ENCODE measurements at places on chromosomes 2 and 18.

GRCh38 chr2:147917161-147917560 lies 72.3 kb downstream of the ACVR2A start:
- no peak for DNase-seq

GRCh38 chr2:128617029-128617590 lies 298.4 kb upstream of the HS6ST1 start:
- no peak for DNase-seq

DNA sequence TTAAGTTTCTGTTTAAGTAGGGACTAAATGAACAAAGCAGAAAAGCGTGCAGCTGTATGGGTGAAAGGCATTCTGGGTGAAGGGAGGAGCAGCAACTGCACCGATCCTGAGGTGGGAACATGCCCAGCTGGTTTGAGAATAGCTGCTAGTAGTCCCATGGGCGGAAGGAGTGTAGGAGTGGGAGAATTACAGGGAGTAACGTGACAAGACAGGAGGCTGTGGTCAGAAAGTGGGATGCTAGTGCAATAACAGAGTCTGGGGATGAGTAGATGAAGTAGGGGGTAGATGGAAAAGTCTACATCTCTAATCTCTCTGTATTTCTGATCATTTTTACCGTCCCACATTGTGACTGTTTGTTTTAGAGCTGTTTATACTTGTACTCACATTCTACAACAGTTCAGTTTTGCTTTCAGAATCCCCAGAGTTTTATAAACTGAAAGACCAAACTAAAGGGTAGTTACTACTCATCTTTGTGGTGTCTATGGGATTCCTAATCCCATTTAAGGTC lies 118.9 kb downstream of the LCLAT1 start:
- peak; percentile 45 for DNase-seq

- no peak for DNase-seq
These were observed 628 bp downstream of the GIGYF2 start for GRCh38 chr2:232697807-232698110.

DNA sequence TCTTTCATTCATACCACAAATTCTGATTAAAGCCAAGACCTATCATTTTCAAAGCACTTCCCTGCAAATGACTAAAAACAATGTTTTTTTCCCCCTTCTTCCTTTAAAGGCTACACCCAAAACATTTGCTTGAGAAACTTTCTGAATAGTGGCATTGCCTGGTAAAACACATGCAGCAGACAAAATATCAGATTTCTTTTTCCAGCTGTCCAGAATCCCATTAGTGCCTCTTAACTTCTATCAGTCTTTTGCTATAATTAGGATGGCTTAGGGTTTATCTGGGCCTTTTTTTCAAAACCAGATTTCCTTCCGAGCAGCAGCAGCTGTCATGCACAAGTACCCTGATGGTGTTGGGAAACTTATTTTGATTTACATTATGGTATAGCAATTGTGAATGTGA lies 50.6 kb downstream of the ALPK2 start:
- DNase-seq: peak; percentile 56

GRCh38 chr2:240386326-240386725 lies 49.1 kb upstream of the GPC1 start:
- DNase-seq: no peak

GRCh38 chr18:28766027-28766426 lies 589.1 kb upstream of the CDH2 start:
- DNase-seq: no peak

DNA sequence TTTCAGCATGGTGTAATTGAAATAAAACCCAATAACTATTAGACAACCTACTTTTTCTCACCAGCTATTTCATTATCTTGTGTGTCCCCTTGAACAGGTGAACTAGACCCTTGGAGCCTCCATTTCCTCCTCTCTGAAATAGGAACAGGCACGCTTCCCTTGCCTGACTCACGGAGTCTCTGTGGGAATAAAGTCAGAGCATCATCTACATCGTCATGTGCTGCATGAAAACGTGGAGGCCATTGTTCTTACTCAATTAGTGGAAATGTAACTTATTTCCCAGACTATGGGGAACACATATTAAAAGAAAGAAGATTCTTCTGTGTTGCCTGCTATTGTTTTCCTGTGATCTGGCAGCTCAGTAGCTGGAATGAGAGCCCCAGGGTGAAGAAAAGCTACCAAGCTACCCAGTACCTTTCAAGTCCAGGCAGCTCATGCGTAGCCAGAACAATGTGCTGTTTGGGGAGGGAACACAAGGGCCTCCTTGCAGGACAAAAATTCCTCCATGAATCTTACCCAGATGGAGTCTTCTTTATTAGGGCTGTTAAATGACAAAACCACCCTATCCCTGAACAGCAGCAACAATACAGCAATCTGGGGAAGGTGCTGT lies 59.8 kb downstream of the SOX11 start:
- no peak for DNase-seq
